ENCODE measurements at places on chromosomes 7 and 10. TPM values are rescaled to one million over a fixed set of nuclear protein-coding genes. Genes with fewer than 3 reads are reported as not detected.

NSUN5 gene
- total RNA-seq, result 19.1 TPM

DNAH11 gene
- total RNA-seq, result 0.26 TPM

CFAP70 gene
- 2.5 TPM for total RNA-seq

ALDH18A1 gene
- 41.1 TPM for total RNA-seq

PLA2G12B gene
- not detected for total RNA-seq

TAS2R4 gene
- 0.67 TPM for total RNA-seq

TMEM270 gene
- not detected for total RNA-seq

ACTR1A gene
- total RNA-seq, result 111 TPM

MYPN gene
- total RNA-seq, result not detected

ANKRD22 gene
- 0.80 TPM for total RNA-seq

DPP6 gene
- 0.58 TPM for total RNA-seq

PAX4 gene
- total RNA-seq, result not detected

PRPS1L1 gene
- not detected for total RNA-seq

LIPN gene
- 0.74 TPM for total RNA-seq
